ENCODE measurements at places on chromosomes 1 and 21. TPM values are rescaled to one million over a fixed set of nuclear protein-coding genes. Genes with fewer than 3 reads are reported as not detected.

Gene CRP
- total RNA-seq: not detected

Gene TBX19
- total RNA-seq: 0.50 TPM

Gene LRRC39
- not detected for total RNA-seq

- DNase-seq: no peak
Measured at GRCh38 chr1:31891280-31891679, 46.9 kb downstream of the PTP4A2 start.

Measured in A172 (cell line).